ENCODE measurements at places on chromosomes 2 and 18.

DNA sequence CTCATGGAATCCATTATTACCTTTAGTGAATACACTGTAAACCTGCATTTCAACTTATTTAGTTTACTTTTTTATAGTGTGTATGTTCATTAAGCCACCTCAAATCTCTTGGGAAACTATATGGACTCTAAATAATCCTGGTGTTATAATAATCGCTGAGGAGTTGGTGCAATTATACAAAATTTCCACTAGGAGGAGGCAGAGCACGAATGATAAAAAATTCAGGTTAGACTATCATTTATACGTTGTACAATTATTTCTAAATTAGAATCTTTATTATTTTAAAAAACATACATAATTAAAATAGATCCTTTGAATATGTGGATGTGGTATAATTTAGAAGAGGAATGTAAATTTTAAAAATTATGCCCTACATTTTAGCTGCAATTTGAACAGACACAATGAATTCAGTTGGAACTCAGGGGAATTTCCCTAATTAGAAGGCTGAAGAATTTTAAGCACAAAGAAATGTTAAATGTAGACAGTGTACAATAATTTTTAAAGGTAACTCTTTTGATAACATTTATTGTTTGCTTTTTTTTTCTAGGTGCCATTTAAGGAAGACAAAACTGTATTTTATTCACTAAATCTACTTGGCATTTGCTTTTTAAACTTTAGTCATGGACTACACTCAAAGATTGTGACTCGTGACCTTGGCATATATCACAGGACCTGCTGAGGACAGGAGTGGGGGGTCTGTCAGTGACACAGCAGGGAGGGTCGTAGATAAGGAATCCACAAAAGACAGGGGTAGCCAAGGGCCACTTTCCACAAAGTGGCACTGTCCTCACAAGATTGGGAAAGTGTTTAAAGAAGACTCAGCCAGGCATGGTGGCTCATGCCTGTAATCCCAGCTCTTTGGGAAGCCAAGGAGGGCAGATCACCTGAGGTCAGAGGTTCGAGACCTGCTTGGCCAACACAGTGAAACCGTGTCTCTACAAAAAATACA, 45.5 kb downstream of the RAB12 start:
- DNase-seq = no peak

GRCh38 chr2:2871480-2872308, 505.9 kb downstream of the EIPR1 start:
- no peak for DNase-seq

DNA sequence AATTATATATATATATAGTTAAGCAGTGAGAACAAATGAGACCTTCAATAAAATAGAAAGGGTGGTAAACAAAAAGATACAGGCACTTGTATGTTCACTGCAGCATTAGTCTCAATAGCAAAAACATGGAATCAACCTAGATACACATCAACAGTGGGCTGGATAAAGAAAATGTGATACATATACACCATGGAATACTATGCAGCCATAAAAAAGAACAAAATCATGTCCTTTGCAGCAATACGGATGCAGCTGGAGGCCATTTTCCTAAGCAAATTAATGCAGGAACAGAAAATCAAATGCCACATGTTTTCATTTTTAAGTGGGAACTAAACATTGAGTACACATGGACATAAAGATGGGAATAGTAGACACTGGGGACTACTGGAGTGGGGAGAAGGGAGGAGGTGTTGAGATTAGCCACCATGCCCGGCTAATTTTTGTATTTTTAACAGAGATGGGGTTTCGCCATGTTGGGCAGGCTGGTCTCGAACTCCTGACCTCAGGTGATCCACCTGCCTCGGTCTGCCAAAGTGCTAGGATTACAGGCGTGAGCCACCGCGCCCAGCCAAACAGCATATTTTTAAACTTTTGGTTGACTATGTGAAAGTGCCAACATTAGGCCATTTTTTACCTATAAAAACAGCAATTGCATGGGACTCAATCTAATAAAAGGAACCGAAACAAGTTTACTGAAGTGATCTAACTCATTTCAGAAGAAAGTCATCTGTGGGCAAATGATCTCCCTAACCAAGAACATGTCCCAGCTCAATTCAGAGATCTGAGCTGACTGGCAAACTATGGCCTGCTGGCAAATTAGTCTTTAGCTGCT, 23.7 kb downstream of the ICA1L start:
- DNase-seq = no peak

GRCh38 chr2:133424876-133425275, 143.4 kb downstream of the NCKAP5 start:
- DNase-seq = no peak

DNA sequence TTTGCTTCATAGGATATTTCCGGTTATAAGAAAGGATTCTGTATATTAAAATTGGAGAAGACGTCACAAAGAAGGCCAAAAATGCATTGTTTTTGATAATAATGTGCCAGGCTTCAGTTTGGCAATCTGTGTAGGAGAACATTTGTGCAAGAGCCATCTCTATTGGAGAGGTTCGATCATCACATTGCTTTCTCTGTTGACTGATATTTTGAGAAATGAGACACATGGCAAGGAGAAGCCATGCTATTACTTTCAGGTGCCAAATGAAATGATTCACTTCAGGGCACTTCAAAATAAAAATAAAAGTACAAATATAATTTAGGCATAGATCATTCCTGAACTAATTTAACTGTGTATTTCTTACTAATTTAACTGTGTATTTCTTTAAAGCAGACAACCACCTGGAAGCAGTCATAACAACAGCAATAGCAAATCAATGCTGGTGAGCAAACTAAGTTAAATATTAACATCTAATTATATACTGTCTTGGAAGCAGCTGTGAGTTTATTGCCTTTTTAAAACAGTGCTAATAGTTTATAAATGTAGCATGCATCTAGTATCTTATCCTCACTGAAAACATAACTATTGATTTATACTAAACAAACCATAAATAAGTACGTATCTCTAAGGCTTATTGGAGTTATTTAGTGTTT, 50.2 kb upstream of the CHST9 start:
- no peak for DNase-seq

GRCh38 chr2:239936838-239937581, 88.1 kb downstream of the NDUFA10 start:
- DNase-seq = no peak

- DNase-seq = no peak
Observed at GRCh38 chr2:183162362-183162761, 38.1 kb downstream of the NUP35 start.

DNA sequence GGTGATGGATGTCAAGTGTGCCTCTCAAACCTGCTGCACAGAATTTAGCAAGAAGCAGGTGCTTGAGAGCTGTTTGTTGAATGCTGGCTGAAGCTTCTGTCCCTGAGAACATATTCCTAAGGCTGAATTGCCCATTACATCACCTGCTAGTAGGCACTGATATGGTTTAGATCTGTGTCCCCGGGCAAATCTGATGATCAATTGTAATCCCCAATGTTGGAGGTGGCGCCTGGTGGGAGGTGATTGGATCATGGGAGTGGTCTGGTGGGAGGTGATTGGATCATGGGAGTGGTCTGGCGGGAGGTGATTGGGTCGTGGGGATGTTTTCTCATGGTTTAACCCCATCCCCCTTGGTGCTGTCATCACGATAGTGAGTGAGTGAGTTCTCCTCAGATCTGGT, 128.0 kb downstream of the HRH4 start:
- no peak for DNase-seq

DNA sequence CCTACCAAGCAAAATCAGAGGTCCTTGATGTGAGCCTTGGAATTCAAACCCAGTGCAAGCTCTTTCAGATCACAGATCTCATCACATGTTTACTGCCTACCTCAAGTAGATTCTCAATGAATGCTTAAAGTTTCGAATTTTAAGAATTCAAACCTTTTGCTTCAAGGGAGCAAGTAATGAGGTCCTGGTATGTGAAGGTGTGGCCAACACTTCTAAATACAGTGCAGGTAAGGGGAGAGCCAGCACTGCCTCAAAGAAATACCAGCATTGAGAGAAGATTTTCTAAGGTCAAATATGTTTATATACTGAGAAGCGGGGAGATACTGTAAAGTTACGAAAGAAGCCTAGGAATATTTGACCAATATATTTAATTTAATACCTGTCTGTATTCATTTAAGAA, 19.7 kb upstream of the RNF152 start:
- DNase-seq = no peak

- DNase-seq = no peak
Observed at GRCh38 chr18:36095936-36096519, 28.7 kb upstream of the RPRD1A start.

Measured in stimulated activated CD8-positive, alpha-beta memory T cell treated with anti-CD3 and anti-CD28 coated beads, Interleukin-15, amount 100 ng/mL, for 1 hour (primary cell).